Activated CD8-positive, alpha-beta T cell treated with anti-CD3 and anti-CD28 coated beads, Interleukin-2, amount 10 ng/mL, durations not matched to agents 7 days and 5 days (primary cell): ENCODE measurements at places on chromosomes 5 and 9. TPM values are rescaled to one million over a fixed set of nuclear protein-coding genes. Genes with fewer than 3 reads are reported as not detected.

GRCh38 chr9:96072930-96073329 is 197.4 kb downstream of the ERCC6L2 start:
- DNase-seq = no peak

PCDHB14 gene
- total RNA-seq = not detected

SH3TC2 gene
- total RNA-seq = not detected

- no peak for DNase-seq
These were observed 8.8 kb downstream of the TENT2 start for GRCh38 chr5:79621056-79621455.

DNA sequence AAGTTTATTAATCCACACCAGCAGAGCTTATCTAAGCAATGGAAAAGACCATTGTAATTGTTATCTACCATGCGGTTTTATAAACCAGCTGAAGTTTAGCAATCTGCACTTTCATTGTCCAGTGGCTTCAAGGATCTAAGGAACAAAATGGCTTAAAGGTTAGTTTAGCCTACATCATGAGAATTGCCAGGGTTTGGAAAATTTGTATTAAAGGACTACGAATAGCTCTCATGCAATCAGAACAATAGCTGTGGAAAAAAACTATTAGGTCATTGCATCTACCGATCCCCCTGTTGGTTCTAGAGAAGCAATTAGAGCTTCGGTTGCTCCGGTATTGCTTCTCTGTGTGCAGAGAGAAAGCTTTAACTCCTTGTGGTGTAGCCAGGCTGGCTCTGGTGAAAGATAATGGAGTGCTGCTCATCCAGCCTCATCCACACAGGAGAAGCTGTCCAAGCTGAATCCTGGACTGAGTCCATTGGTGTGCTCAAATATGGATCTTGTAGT is 86.3 kb upstream of the SLC12A2 start:
- DNase-seq = no peak

CATSPER3 gene
- total RNA-seq = 0.68 TPM

GRCh38 chr9:15521254-15521653 is 10.5 kb upstream of the PSIP1 start:
- DNase-seq = no peak

DNA sequence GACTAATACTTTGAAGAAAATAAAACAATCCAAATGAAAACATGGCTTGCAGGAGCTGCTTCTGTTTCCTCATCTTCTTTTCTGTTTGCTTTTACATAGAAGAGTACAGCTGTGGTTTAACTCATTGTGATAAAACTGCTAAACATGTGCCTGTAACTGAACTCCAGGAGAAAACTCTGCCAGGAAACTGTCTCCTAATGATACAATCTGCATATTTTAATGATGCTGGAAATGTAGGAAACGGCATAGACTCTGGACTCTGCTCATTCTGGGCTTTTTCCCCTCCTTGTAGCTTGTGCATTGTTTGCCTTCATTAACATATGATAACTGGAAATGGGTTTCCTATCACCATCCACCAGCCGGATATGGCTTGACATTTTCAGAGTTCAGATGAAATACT is 813.3 kb upstream of the WWC1 start:
- no peak for DNase-seq

SV2C gene
- not detected for total RNA-seq

- no peak for DNase-seq
These were observed 69.5 kb upstream of the CDH6 start for GRCh38 chr5:31124026-31124425.

CER1 gene
- not detected for total RNA-seq

GRCh38 chr9:123455187-123455586 is 99.2 kb downstream of the CRB2 start:
- no peak for DNase-seq

NAA35 gene
- 23.4 TPM for total RNA-seq

CD14 gene
- 0.42 TPM for total RNA-seq

GRCh38 chr5:157562111-157562581 is 13.4 kb downstream of the ADAM19 start:
- no peak for DNase-seq
